ENCODE measurements at places on chromosomes 4 and X.

DNA sequence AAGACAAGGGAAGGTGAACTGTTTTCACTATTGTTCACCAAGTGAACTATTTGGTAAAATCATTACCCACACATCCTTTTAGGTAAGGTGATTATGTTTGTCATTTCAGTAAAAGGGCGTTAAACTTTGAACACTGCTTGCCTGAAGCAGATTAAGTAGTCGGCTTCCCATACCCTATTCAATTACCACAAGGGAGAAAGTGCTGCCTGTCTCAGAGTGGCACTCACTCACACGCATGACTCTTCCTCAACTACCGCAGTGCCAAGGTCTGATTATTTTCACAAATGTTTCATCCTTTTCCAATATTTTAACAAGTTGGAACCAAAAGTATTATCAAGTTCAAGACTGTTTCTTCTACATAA lies 11.0 kb downstream of the VEGFC start:
- DNase-seq: no peak

DNA sequence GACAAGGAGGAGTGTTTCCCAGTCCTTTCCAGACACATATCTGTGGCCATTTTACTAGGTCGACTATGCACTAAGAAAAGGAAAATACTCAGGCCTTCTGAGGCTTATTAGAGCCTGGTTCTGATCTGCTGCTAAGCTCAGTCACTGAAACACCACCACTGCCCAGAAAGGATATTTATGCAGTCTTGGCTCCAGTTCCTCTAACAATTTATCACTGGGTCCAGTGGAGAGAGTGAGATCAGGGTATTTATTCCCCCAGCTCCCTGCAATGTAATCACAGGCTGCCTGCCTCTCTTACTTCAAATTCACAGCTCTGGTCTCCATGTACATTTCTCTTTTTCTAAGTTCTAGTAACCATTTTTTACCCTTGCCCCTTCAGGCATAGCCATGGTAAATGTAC lies 81.6 kb upstream of the INPP4B start:
- no peak for DNase-seq

GRCh38 chr4:152659806-152660205 lies 20.0 kb downstream of the TMEM154 start:
- no peak for DNase-seq

DNA sequence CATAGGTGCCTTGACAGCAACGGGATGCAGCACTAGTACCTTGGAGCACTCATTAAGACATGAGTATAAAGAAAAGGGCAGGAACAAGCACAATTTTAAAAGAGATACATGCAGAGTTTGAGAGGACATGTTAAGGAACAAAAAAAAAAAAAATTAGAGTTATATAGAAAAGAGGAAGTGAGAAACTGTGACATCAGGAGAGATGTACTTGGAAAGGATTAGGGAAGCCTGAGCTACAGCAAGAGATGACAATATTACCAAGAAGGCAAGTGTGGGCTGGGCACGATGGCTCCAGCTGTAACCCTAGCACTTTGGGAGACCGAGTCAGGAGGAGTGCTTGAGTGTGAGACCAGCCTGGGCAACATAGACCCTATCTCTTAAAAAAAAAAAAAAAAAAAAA lies 37.4 kb downstream of the GPR143 start:
- DNase-seq: no peak

DNA sequence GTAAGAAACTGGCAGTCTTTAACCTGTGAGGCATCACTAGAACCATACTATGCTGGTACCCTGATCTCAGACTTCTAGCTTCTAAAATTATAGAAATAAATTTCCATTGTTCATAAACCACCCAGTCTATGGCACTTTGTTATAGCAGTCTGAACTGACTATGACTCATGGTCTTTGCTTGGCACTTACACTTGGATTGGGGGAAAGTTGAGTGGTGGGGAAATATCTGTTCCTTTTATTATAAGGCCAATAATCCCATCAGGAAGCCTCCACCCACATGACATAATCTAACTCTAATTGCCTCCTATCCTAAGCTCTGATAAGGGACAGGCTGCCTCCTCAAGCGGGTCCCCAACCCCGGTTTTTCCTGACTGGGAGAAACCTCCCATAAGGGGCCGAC lies 61.4 kb upstream of the PACRGL start:
- DNase-seq: no peak

DNA sequence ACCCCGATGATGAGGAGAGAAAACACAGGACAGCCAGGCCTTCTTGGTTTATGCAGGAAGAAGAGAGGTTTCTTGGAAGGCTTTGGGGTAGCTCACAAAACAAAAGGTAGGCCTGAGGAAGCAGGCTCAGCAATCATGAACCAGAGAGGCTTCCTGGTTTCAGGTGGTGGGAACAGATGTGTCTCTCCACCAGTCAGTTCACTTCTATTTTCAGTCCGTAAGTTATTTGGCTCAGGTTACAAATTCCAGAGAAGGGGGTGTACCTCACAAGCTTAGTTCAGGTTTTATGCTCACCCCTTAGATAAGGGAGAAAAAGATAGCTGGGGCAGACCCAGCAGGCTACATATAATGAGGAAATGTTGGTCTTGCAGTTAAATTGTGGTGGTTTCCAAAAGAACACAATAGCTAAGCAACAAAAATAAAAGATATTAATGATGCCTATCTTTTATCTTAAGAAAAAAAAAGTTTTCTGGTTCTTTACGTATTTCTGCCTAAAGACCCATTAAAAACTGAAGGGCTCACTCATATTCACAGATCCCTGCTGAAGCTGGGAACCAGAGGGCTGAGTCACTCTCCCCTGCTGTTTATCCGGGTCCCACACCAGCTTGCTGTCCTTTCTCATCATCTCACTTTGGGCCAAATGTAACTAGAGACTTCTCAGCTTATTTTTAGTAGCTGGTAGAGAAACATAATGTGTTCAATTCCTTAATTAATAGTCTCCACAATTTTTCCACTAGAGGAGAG lies 177.0 kb downstream of the CAMK2D start:
- DNase-seq: no peak

DNA sequence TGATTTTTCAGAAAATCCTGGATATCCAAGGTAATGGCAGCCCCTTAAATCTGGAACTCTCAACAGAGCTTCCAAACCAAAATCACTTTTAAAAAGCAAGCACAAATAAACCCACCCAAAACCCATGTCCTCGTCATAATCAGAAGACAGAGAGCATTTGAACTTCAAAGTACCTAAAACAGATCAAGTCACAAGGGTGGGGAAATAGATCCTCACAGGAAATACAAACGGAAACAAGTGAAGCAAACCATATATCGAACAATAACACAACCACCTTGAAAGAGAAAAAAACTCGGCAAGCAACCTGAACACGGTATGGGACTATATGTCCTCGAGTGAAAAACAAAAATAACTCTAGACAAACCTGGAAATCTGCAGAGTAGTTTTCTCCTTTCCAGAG lies 15.9 kb upstream of the CCNQ start:
- DNase-seq: no peak

DNA sequence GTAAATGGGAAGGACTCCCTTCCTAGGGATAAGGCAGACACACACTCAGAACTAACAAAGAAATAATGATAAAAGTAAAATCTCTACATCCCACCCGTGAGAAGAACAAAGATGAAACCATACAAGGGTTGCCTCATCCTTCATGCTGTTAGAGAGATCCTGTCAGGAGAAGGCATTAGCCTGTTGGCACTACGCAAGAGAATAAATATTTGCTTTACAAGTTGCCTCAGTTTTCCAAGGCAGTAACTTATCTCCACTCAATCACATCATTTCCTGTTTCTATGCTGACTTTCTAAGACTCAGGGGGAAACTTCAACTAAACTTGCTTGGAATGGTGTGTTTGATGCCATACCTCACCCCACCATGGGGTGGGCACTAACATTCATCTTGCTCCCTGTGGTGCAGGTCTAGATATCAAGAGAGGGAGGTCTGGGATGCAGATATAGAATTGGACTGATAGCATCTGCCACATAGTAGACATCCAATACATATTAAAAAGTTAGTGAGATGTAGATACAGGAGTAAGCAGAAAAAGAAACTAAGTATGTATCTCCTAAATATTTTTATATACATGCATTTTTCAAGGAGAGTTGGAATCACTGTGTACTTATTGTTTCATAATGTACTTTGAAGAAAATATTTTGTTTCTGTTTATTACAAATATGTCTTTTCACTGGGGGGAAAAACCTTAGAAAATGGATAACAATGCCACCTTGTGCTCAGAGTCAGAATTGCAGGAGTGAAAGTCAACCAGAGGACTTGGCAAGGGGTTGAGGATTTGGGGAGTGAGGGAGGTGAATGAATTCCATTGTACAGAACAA lies 57.2 kb upstream of the BEX4 start:
- DNase-seq: no peak

GRCh38 chr4:21211846-21212245 lies 511.6 kb downstream of the PACRGL start:
- no peak for DNase-seq

DNA sequence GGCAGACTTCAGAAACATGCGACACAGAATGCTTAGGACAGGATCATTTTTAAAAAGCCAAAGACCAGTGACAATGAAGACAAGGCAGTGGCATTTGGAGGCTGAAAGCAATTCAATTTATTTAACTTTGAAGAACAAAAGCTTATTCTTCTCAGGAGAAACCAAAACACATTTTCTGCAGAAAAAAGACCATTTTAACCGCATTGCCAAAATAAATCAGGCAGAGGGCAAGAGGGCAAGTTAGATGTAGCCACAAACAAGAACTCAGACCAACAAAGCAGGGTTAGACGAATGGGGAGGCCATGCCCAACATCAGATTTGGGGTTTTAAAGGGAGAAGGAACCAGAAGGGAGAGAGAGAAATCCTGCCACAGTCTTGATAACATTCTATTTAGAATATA lies 58.9 kb downstream of the RELL1 start:
- no peak for DNase-seq

GRCh38 chr4:109172301-109172700 lies 130.2 kb downstream of the COL25A1 start:
- no peak for DNase-seq

DNA sequence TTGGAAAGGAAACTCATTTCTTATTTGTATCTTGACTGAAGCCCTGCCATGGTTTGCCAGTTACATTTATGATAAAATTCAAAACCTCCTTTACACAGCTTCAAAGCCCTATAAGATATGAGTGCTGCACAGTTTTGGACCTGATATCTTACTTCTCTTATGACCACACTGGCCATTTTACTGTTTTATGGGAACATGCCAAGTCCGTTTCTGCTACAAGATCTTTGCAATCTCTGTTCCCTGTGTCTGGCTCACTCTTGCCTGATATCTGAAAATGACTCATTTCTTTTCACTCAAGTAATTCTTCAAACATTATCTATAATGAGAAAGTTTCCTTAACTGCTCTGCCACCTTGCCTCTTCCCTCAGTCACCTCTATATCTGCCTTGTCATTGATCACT lies 247.3 kb downstream of the SPOCK3 start:
- no peak for DNase-seq

DNA sequence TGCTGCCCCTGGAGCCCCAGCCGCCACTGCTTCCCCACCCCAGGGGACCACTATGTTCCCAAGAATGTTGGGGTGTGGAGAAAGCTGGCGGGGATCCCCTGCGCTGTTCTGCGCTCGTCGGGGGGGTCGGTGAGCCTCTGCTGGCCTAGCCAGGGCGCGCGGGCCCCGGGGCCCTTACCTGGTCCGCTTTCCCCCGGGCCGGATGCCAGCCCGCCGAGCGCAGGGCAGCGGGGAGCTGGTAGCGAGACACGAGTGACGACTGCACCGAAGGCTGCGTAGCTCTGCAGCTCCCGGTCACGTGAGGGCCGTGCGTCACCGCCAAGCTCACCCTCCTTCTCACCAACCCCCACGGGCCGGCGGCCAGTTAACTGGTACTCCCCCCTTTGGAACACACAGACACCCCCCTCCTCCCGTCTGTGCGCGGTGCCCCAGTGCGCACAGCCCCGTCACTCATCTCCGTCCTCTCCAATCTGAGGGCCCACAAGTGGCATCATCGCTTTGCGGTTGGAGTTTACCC lies at the start of gene BEX1:
Gene BEX1 (minus strand): TSS at position 254 of the 517 bp plus-strand sequence. CDS start 897 bp downstream, outside the sequence.
- DNase-seq: no peak

DNA sequence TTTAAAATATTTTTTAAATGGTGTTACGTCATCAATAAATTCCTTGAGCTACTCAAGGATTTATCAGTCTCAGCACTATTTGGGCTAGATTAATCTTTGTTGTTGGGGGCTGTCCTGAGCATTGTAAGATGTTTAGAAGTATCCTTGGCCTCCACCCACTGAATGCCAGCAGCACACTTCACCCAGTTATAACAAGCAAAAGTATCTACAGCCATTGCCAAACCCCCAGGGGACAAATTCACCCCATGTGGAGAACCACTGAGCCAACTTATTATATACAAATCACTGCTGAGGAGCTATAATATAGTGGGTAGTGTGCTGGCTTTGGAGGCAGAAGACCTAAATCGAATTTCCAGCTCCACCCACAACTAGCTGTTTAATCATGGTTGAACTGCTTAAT lies 58.3 kb downstream of the ATP10D start:
- no peak for DNase-seq

GRCh38 chr4:57442831-57443291 lies 332.7 kb upstream of the IGFBP7 start:
- DNase-seq: no peak

- DNase-seq: no peak
Measured at GRCh38 chrX:112852851-112853250, 12.2 kb upstream of the AMOT start.

DNA sequence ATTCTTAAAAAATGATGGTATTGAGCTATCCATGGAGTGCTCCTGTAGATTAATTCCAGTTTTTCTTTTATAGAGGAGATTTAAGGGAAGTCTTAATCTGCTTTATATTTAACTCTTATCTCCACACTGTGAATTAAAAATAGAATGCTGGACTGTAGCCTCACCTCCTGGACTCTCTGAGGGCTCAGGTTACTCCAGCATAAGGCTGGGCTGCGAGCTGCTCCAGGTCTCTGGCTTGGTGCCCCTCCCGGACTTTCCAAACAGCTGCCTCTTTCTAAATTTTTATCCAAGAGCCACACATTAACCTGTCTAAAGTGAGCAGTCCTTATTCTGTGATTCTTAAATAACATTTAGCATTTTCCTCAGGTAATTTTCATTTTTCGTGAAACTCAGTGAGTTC lies 218.7 kb upstream of the JADE1 start:
- DNase-seq: no peak

- no peak for DNase-seq
Measured at GRCh38 chr4:185865901-185866328, 53.9 kb upstream of the SORBS2 start.

DNA sequence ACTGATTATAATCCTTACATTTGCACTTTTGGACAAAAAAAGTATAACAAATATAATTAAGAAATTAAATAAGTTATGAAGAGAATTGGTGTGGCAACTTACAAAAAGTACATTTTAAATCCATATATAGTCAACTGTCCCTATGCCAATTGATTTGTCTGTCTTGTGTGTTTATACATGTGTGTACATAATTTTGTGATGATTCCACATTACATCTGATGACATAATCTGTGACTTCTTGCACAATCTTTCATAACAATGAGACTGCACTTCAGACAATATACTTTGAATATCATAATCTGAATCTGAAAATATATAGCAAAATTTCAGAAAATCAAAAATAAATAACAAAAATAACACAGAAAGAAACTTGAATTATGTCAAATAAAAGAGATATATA lies 953.4 kb downstream of the FAT4 start:
- no peak for DNase-seq

- no peak for DNase-seq
Measured at GRCh38 chr4:100695039-100695654, 177.3 kb upstream of the EMCN start.
